Stimulated activated CD4-positive, alpha-beta T cell treated with anti-CD3 and anti-CD28 coated beads, Interleukin-4, amount 100 ng/mL, for 1 hour (primary cell): ENCODE measurements at places on chromosomes 5 and 9.

GRCh38 chr9:125521462-125522327, 185.3 kb downstream of the MAPKAP1 start:
- DNase-seq = no peak

DNA sequence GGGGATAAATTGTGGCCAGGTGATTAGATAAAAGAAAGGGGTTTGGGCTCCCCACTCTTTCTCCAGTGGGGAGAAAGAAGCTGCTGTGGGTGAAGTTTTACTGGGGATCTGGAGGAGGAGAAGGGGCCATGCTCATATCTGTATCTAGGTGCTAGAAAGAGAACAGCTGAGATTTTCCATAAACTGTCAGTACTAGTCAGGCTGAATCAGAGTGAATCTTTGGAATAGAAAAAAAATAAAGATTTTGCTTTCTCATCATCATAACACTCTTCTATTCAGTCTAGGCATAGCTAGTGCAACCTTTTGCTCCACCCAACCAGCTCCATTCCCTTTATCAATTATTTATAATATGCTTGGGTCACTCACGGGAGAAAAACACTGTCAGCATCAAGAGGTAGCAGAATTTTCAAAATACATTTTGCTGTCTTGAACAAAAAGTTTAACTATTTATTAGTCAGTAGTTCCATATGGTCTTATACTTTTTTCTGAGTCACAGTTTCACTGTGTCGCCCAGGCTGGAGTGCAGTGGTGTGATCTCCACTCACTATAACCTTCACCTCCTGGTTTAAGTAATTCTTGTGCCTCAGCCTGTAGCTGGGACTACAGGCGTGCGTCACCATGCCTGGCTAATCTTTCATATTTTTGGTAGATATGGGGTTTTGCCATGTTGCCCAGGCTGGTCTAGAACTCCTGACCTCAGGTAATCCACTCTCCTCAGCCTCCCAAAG, 21.3 kb upstream of the ERMP1 start:
- no peak for DNase-seq

DNA sequence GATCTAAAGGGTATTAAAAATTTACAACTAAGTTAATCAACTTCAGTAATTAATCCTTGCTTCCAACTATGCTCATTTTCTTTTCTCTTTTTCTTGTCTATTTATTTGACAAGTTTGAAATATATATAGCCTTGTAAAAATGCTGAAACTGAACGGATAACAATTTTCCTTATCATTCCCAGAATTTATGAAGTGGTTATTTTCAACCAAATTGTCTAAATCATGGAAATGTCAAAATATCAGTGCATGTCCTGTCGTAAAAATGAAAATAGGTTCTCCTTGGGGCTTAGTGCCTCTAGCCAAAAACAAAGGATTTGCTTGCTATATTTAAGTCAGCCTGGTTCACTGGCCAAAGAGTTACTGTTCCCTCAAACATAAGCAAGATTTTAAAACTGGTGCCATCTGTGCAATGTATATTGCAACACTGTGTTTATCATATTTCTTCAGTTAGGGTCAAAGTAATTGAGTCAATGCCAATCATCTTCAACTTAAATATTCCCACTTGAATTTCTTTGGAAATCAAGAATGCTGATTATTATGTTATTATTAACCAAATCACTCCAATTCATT, 798.3 kb downstream of the MAT2B start:
- no peak for DNase-seq

- DNase-seq = no peak
These were observed 262.4 kb downstream of the SEMA5A start for GRCh38 chr5:9283473-9283872.

DNA sequence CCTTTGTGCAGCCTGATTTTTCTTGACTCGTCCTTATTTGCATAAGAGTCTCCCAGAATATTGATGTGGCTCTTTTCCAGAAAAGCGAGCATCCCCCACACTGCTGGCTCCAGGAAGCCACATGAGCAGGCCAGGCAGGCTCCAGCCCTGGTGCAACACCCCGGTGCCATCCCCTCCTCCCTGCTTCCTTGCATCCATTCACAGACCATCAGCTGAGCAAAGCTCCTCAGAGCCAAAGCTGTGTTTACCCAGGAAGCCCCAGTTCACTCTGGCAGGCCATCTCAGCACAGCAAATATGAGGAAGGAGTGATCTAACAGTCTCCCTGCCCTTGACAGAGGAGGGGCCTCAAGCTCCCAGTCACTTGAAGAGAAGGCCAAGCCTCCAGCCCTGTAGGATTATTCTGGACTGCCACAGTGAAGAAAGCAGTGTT, 34.4 kb downstream of the INSYN2B start:
- DNase-seq = no peak

DNA sequence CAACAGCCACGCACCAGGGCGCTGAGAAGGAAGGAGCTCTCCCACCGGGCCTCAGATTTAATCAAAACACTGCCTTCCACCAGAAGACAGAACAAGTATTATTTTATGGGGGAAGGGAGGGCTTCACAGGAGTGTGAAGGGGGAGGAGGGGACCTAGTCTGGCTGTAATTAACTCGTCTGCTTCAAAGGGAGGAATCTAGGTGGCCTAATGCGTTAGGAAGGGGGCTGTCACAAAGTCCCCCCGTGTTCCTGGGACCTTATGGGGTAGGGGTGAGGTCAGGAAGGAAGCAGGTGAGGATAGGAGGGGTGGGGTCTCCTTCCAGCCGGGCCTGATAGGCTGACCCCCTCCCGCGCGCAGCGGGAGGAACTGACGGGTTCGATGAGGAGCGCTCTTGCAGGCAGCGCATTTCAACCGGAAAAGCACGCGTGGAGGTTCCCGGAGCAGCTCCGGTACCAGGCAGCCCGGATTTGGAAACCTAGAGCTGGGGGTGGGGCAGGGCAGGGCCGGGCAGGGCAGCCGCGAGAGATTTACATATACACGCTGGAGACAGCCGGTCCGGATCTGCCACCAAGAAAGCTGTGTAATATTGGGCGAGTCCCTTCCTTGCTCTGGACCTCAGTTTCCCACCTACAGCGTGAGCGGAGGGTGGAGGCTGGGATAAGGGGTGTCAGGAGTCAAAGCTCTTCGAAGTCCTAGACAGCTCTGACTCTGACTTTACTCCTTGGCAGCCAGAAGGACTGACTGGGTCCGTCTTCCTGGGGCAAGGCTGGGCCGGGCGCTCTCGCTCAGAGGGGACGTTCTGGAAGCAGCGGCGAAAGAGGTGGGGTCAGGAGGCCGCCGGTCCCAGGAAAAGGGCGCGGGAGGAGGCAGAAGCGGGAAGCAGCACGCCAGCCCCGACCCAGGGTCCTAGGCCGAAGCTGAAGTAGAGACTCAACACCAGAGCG, 1.8 kb downstream of the SHB start:
- peak; percentile 19 for DNase-seq

DNA sequence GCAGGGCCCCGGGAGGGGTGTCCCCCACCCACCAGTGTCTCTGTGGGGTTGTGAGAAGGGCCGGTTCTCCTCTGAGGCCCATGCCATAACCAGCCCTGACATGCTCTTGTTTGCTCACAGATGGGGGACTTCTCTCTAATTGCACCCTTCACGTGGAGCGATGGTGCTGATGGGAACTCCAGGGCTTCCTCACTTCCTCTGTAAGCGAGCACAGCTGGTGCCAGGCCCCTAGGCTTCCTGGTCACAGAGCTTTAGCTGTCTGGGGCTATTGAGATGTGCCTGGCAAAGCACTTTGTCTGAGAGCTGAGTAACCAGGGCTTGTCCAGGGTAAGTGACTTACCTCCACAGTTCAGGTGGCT, 36.4 kb downstream of the PHF2 start:
- DNase-seq = no peak

- no peak for DNase-seq
These were observed 39.3 kb downstream of the TTLL11 start for GRCh38 chr9:122053567-122054350.

GRCh38 chr5:120550358-120550757, 86.3 kb downstream of the PRR16 start:
- no peak for DNase-seq

GRCh38 chr5:9313751-9314150, 232.1 kb downstream of the SEMA5A start:
- no peak for DNase-seq

DNA sequence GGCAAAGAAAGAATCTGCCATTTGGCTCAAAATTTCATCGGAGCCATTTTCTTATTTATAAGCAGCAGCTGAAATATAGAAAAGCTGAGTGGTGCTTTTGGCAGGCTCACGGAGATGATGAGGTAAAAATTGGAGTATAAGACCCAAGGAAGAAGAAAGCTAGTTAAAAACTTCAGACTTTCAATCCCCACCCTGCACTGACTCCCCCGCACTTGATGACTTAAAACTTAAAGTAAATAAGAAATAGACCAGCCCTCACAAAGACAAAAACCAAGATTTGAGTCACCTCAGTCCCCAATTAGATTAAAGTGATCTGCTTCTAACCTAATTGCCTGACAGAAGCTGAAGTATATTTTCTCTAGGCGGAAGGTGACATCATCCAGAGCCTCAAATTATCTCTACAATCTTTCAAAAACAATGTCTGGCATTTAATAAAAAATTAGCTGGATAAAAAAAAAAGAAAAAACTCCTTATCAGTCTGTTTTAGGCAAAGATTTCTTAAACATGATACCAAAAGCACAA, 124.0 kb upstream of the PJA2 start:
- DNase-seq = no peak

GRCh38 chr5:135944967-135945560, 9.7 kb downstream of the LECT2 start:
- no peak for DNase-seq

DNA sequence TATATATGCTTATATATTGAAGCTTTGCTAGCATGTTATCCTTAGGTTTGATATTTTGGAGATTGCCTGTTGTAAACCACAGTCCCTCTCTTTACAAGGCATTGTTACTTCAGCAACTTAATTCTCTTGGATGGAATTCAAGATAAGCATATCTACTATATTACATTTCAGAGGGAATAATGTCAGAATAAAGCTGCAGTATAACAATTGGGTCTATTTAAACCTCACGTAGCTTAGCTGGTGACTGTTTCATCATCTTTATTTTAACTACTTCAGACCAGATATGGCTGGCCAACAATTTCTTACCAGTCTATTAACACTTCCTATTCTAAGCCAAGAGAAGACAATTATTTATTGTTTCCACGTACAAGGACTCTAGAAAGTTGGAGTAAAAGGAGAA, 27.1 kb downstream of the ZCCHC10 start:
- no peak for DNase-seq

GRCh38 chr5:159106193-159106568, 6.5 kb upstream of the EBF1 start:
- no peak for DNase-seq

GRCh38 chr5:68502531-68502930, 287.0 kb downstream of the PIK3R1 start:
- DNase-seq = no peak

GRCh38 chr5:41869724-41870626, at the start of gene OXCT1:
Gene OXCT1 (minus strand): TSS chr5:41870425. CDS start chr5:41870358, 67 bp downstream.
- peak; percentile 95 for DNase-seq

DNA sequence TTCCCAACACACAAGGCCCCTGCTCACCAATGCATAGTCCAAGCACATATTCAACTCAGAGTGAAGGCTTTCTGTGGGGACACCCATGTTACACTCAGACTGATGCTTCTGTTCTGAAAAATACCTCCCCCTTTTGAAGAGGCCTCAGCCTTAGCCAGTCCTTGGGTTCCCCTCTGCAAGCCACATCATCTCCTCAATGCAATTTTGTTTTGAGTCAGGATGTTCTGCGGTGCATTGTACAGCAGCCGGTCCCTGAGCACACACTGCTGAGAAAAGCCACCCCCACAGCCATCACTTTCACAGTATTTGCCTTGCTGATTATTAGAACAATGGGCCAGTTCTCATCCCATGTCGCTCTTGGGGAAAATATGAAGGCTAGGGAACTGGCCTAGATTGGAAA, 241.2 kb downstream of the FAM114A2 start:
- no peak for DNase-seq

- DNase-seq = no peak
These were observed 48.5 kb downstream of the SEMA5A start for GRCh38 chr5:9497347-9497746.

- DNase-seq = no peak
These were observed 16.4 kb upstream of the ADAMTSL1 start for GRCh38 chr9:18457510-18457909.

- no peak for DNase-seq
These were observed 724 bp downstream of the NDUFS6 start for GRCh38 chr5:1801967-1802295.

- peak; percentile 17 for DNase-seq
These were observed 23.8 kb downstream of the KLF4 start for GRCh38 chr9:107465467-107466451.

GRCh38 chr9:105651806-105652205, 10.5 kb upstream of the TAL2 start:
- DNase-seq = no peak

- DNase-seq = no peak
These were observed 70.3 kb downstream of the INSYN2B start for GRCh38 chr5:169909945-169910344.

DNA sequence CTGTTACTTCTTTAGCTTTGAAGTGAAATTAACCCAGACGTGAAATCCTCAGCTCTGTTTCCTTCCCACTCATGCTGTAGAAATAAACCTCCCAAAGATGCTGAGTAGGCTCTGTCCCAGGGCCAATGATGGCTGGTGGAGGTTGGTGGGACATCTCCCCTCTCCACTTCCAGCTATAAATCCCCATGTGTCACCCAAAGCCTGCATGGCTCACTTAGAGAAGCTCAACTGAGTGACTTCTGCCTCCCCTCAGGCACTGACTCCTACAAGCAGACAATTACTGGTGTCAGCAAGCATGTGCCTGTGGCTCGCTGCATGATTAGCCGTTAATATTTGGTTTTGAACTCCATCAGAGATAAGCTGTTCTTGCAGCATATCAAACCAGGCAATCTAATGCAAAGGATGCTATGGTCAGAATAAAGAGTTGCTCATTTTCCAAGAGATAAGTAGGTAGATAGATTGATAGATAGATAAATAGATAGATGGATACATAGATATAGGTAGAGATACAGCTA, 569.5 kb upstream of the WWC1 start:
- DNase-seq = no peak

GRCh38 chr9:84903963-84904362, 234.4 kb downstream of the NTRK2 start:
- DNase-seq = no peak

DNA sequence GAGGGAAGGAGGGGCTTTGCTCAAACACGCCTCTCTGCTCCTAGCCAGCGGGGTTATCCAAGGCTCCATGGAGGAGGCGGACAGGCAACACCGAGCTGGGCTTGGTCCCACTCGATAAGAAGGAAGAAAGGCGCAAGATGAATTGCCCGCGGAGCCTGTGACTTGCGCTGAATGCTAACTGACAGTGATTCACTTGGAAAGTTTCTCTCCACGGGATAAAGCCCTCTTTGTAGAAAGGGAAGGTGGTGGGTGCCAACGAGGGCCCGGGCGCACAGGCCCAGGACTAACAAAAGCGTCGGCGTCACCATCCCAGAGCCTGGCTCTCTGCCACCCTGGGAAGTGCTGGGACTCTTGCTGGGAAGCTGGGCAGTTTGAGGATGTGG, 76.0 kb downstream of the VAV2 start:
- no peak for DNase-seq

GRCh38 chr9:72041775-72042194, 18.6 kb downstream of the C9orf57 start:
- no peak for DNase-seq

- DNase-seq = no peak
These were observed 330.6 kb downstream of the ACTL7B start for GRCh38 chr9:108525186-108525585.
